ENCODE measurements at places on chromosomes 4 and X.

GRCh38 chrX:2188840-2189239, 311.9 kb downstream of the DHRSX start:
- no peak for DNase-seq

- DNase-seq: peak; percentile 47
These were observed 280.5 kb downstream of the TLL1 start for GRCh38 chr4:166153548-166153947.

- DNase-seq: peak; percentile 36
These were observed 12.6 kb downstream of the ELF4 start for GRCh38 chrX:130097507-130098209.

DNA sequence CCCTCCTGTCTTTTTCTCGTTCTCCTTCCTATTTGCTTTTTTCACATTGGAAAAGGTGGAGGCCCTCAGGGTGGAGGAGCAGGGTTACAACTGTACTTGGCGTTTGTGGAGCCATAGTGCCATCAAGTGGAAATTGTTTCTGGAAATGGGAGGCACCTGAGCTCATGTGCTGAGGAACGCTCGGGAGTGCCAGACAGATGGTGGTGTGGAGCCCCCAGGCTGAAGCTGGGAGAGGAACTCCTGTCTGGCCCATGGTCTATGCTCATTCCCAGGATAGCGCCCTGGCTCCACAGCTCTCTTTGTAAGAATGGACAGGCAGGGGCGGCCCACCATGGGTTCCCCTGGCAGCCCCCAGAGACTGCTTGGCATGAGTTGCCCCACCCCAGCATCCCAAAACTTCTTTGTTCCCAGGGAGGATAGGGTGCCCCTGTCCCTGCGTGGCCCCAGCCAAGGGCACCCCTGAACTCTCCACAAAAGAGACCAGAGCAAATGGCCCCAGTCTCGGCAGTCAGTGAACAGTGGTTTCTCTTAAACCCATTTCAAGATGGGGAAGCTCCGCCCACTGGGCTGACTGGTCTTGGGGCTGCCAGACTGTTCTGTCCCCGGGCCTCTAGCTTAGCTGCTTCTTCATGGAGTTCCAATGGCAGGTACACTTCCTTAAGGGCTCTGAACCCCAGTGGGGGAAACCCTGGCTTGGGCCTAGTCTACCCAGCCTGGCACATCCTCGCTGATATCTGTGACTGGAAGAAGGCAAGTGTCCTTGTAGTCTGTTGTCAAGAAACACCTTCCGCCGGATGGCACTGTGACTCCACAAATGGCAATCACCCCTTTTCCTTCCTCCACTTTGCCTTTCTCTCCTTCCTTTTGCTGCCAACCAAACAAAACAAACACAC, 70.1 kb downstream of the NBDY start:
- DNase-seq: no peak

- DNase-seq: no peak
These were observed 80.5 kb upstream of the GALNT7 start for GRCh38 chr4:173088144-173088543.

DNA sequence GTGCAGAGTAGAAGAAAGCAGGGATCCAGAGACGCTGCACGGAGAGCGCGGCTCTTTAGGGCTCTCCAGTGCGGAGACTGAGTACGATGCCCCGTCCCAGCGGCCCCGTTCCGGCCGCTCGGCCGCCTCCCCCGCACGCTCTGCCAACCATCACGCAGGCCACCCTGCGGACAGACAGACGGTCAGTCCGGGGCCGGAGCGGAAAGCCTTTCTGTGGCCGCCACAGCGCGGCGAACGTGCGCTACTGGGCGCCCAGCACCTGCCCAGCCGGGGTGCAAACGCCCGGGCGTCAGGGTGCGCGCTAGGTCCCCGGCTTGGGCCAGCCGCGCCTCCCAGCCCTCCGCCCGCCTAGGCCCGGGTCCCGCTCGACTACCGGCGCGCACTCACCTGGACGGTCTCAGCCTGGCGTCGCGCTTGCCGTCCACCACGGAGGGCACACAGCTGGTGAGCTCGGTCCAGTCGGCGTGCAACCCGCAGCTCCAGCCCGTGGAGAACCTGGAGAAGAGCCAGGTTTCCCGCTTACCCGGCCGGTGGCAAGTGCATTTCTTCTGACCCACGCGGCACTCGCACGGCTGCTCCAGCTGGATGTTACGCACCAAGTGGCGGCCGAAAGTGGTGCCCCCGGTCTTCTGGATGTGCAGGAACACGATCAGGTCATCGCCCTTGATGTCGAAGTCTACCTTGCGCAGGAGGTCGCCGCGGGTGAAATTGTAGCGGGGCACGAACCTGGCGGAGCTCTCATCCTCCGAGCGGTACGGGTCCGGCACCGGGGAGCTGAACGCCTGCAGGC, 1.8 kb downstream of the HS6ST2 start:
- no peak for DNase-seq

DNA sequence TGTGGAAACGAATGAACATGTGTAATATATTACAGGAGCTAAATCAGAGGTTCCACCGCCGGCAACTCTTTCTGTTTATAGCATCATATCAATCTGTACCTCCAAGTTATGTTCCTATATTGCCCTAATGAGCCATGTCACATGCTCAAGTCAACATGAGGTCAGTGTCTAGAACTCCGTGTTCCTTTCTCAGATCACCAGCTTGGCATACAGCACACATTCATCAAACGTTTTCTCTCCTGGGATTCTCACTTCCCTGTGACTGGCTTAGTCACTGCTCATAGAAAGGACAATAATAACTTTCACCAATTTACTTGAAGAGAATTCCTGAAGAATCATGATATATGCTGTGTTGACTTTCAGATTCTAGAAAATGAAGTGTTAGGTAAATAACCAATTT, 532.0 kb upstream of the SPANXN1 start:
- DNase-seq: no peak

DNA sequence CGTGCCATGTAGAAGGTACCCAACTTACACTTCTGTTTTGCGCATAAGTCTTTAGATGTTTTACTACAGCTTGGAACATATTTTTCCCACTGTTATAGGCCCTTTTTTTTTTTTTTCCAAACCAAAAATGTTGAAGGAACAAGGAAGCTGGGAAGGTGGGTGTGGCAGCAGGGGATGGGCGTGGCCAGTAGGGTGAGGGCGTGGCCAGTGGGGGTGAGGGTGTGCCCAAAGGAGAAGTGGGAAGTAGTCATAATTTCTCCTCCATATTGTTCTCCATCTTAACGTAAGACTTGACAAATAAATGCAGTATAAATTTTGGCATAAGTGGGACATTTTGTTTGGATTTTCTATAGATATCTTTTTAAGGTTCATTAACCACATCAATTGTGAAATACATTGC, 30.4 kb downstream of the CLDN22 start:
- no peak for DNase-seq

- no peak for DNase-seq
These were observed 77.7 kb downstream of the RAP1GDS1 start for GRCh38 chr4:98338761-98339438.

DNA sequence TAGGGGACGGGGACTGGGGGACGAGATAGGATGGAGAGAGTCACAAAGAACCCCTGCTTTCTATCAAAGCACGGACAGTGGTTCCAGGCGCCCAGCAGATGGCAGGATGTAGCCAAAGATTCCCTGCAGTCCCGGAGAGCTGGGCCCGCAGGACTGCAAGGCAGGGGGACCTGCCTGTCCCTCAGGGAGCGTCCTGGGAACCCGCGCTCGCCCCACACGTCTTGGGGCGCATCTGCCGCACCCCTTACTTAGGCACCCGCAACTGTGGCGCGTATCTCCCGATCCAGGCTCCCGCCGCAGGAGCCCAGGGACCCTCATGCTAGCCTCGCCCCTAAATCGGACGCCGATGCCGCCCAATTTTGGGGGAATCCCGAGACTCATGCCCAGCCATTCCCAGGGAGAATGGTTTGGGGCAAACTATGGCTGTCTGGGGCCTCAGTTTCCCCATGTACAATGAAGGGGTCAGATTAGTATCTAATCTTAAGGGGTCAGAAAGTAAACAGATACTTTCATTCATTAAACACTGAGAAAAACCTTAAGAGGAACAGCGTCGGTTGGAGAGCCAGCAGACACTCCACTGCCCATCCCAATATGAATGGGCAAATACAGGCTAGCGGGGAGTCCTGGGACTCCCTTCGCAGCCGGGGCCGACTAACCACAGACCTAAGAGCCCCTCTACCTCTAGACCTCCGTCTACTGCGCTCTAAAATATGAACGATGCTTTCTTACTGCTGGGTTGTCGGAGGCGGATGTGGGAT, 581 bp upstream of the STK32B start:
- peak; percentile 67 for DNase-seq

GRCh38 chrX:68534691-68535090, 35.8 kb downstream of the YIPF6 start:
- peak; percentile 28 for DNase-seq

- no peak for DNase-seq
These were observed 16.3 kb upstream of the DHRSX start for GRCh38 chrX:2517055-2517454.

DNA sequence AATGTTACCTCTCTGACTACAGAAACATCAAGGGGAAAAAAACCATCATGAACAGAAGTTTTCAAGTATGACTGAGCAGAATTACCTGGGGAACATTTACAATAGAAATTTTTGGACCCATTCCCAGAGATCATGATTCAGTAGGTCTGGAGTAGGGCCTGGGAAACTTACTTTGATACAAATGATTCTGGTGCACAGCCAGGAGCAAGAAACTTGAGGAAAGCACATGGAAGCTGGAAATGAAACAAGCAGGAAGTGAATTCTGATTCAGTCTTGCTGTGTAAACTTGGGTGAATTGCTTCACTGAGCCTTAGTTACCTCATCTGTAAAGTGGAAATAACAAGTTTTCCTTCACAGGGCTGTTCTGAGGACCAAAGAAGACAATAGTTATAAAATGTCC, 192.5 kb upstream of the TAPT1 start:
- no peak for DNase-seq

- DNase-seq: peak; percentile 77
These were observed 21.5 kb downstream of the WDFY3 start for GRCh38 chr4:84944947-84945346.

GRCh38 chr4:90293320-90293719, 166.1 kb downstream of the CCSER1 start:
- DNase-seq: peak; percentile 15

DNA sequence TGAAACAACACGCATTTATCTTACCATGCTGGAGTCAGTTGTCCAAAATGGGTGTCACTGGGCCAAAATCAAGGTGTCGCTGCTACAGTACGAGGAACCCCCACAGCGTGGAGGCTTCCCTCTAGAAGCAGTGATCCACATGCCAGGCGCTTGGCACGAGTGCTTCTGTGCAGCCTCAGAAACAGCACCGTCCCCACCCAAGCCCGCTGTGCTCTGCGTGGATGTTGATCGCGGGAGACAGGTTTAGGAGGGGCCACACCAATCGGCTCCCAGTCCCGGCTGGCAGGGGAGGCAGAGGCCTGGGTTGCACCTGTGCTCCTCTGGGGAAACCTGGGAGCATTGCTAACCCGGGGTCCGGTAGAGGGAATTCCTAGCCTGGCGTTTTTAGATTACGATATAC, 165.5 kb upstream of the PSAPL1 start:
- DNase-seq: no peak

DNA sequence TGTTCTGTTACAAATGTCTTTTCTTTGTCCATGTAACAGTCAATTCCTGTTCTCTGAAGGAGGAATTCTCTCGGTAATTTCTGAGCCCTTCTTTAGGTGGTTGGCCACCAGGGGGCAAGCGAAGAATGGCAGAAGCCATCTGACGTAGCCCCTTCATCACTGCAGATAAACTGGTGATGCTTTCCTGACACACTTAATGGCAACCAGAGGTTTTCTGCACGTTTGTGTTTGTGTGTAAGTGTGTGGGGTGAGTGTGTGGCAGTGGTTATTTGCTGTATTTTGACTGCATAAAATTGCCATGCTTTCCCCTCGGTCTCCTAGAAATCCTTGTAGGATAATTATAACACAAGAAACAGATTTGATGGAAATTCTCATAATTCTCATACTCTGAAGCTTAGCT, 64.8 kb upstream of the STOX2 start:
- peak; percentile 70 for DNase-seq

- no peak for DNase-seq
These were observed 131.7 kb downstream of the REPS2 start for GRCh38 chrX:17078031-17078720.

DNA sequence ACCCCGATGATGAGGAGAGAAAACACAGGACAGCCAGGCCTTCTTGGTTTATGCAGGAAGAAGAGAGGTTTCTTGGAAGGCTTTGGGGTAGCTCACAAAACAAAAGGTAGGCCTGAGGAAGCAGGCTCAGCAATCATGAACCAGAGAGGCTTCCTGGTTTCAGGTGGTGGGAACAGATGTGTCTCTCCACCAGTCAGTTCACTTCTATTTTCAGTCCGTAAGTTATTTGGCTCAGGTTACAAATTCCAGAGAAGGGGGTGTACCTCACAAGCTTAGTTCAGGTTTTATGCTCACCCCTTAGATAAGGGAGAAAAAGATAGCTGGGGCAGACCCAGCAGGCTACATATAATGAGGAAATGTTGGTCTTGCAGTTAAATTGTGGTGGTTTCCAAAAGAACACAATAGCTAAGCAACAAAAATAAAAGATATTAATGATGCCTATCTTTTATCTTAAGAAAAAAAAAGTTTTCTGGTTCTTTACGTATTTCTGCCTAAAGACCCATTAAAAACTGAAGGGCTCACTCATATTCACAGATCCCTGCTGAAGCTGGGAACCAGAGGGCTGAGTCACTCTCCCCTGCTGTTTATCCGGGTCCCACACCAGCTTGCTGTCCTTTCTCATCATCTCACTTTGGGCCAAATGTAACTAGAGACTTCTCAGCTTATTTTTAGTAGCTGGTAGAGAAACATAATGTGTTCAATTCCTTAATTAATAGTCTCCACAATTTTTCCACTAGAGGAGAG, 177.0 kb downstream of the CAMK2D start:
- DNase-seq: peak; percentile 38

DNA sequence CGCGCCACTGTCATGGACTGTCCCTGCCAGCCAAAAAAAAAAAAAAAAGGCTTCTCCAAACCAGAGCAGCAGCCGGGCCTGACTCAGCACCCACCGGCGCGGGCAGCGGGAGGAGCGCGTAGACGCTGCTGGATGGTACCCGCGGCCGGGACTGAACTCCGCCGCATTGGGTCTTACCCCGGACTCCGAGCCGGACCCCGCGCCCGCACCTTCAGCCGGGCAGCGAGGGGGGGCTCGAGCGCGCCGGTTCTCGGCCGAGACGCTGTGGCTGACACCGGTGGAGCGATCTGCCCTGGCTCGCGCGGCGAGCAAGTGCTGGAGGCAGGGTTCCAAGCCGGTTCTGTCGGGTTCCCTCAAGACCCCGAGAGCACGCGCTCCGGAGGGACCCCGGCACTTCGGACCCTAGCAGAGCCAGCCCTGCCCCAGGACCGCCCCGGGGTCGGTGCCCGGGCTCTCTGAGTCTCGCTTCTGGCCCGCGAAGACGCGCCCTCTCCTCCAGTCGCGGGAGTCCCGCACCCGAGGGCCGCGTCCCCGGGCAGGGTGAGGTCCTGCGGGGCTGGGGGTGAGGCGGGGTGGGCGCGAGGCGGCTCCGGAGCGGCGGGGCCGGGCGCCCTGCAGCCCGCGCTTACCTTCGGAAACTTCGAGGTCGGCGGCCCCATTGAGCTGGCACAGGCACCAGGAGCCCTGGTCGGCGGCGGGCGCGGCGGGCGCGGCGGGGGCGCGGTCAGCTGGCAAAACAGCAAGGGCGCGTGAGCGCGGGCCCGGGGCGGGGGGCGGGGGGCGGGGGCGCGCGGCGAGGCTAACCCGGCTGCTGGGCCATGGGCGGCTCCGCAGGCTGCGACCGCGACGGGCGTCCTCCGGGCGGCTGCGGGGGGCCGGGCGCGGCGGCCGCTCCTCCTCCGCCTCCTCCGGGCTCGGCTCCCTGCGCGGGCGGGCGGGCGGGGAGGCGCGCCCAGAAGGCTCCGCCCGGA, 11.8 kb upstream of the MAN2B2 start:
- DNase-seq: no peak

- no peak for DNase-seq
These were observed 42.7 kb downstream of the NHSL2 start for GRCh38 chrX:71953391-71953790.

GRCh38 chr4:25896776-25897539, 17.1 kb upstream of the SMIM20 start:
- DNase-seq: no peak
